GM12891 (cell line): ENCODE measurements at places on chromosomes 3 and 15.

- no peak for DNase-seq
Observed at GRCh38 chr3:186333256-186333655, 28.8 kb downstream of the DGKG start.

- no peak for DNase-seq
Observed at GRCh38 chr3:42397644-42398043, 12.8 kb downstream of the LYZL4 start.

GRCh38 chr15:99163271-99164062 is 58.6 kb downstream of the SYNM start:
- DNase-seq: no peak

DNA sequence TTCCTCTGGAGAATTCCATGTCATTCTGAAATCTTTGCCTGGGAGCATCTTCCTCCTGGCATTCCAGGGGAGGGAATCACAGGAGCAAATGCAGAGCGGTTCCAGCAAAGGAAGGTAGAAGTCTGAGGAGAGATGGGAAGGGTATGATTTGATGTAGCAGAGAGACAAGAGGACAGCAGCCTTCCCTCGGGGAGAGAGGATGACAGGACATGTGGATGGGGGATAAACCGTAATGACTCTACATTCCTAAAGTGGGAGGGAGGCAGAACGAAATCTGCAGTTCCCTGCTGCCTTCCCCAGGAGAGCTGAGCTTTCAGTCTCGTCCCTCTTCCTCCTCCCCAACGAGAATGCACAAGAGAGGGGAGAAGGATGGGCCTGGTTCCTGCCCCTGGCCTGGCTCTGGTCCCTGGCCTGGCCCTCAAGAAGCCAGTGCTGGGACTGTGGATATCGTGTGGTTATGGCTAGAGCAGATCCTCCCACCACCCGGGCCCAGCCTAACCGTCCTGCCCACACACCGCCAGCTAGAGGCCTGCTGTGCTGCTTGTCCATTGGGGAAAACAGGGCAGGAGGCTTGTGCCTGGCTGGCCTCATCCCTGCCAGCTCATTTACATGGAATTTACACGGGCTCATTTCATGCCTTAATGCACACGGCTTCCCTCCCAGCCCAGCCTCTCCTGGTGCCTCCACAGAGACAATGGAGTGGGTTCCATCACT is 26.6 kb downstream of the SEMA7A start:
- DNase-seq: no peak

DNA sequence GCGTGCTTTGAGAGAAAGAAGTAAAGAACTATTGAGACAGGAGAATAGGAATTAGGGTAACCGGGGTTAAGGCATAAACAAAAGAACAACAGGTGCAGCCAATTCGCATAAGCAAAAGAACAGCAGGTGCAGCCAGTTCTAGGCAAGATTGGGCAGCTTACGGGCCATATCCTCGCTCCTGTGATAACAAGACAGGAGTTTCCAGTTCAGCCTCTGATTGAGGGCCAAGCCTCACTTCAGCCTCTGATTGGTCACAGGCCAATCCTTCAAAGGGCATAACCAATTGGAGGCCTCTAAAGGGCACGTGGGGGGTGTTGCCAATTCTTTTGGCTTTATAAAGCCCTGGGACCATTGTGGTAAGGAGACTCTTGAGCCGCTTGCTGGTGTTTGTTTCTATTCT is 143.5 kb downstream of the GADL1 start:
- DNase-seq: no peak

GRCh38 chr3:42668793-42669217 is 15.3 kb downstream of the ZBTB47 start:
- no peak for DNase-seq

DNA sequence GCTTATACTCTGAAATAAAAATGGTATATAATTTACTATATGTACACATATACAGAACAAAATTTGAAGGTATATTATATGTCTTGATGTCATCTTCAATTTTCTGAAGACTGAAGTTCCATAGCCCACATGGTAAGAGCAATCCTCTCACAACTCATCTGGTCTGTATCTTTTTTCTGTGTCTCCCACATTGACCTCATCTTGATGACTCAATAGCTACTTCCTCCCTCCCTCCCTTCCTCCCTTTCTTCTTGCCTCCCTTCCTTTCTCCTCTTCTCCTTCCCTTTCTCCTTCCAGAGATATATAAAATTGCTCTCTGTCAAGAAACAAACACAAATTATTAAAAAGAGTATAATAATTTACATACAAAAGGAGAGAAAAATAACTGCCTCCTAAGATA is 268.5 kb downstream of the SQOR start:
- DNase-seq: no peak

GRCh38 chr3:42800251-42800650 is 4.0 kb downstream of the HIGD1A start:
- no peak for DNase-seq

DNA sequence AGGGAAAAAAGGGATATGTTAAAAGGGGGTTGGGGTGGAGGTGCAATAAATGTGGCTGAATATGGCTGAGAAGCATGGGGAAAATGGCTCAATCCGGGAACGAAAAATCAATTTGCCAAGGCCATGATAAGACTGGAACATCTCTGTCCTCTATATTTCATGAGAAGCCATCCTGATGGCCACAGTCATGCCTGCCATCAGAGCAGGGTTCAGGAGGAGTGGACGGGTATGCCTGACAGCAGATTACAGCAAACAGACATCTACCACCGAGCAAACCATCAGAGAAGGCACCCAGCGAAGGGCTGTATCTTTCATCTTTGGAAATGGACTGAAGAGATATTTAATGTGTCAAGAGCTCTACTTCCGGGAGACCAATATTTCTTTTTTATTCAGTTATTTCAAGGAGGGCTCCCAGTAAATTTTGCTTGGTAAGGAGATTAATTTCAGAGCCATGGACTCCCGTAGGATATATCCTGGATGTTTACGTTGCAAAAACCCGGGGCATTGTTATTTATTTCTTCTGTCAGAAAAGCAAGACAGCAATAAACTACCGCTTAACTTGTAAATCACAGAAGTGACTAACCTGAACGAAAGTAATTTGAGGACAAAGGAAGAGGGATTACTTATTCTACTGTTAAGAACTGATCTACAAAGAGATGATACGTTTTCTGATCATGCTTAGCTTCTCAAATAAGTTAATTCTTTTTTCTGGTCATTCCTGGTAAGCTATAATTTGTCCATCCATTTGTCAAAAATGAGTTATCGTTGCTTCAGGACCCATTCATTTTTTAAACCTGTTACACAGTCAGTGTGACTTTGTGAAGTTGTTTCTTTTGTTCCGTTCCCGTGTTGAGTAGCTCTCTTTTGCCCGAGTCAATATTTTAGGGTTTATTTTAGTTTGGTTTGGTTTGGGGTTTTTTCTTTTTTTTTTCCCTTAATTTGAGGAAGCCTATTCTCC is 80.6 kb upstream of the CHD2 start:
- DNase-seq: no peak

DNA sequence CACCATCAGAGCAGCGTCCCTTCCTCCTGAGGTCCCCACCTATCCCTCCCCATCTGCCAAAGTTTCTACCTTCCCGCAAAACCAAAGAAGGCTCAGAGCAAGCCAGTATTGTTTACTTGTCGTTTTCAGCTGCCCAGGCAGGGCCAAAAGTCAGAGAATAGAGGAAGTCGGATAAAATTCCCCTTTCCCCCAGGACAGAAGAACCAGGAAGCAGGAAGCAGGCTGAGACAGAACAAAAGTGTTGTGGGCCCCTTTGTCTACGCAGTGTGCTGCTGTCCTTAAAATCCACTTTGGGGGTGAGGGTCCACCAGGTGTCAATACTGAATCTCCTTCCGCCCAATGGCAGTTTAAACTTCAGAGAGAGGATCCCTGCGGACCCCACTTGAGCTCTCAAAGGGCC is 18.5 kb upstream of the RPL32 start:
- DNase-seq: no peak

DNA sequence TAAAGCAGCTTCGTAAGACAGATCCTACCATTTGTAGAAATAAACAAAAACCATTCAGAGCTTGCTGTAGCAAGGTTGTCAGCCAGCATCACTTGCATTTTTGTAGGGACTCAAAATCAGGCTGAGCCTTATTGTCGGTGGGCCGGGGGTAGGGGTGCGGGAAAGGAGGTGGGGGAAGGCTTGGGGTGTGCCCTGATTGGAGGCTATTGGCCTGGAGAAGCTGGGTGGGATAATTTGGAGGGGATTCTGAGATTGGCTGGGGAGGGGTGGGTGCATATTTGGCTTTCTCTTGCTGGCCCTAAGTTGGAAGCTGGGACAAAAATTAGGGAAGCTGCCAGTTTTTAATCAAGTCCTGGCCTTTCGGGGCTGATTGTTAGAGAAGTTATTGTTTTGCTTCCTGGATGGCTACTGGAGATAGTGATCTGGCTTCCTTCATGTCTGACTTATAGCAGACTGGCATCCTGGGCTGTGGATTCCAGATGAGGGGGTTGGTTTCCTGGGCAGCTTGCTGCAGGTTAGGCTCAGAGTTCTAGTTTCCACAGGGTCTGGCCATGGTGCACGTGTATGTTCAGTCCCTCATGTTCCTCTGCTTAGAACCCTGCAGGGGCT is 22.8 kb downstream of the STOML1 start:
- DNase-seq: no peak

DNA sequence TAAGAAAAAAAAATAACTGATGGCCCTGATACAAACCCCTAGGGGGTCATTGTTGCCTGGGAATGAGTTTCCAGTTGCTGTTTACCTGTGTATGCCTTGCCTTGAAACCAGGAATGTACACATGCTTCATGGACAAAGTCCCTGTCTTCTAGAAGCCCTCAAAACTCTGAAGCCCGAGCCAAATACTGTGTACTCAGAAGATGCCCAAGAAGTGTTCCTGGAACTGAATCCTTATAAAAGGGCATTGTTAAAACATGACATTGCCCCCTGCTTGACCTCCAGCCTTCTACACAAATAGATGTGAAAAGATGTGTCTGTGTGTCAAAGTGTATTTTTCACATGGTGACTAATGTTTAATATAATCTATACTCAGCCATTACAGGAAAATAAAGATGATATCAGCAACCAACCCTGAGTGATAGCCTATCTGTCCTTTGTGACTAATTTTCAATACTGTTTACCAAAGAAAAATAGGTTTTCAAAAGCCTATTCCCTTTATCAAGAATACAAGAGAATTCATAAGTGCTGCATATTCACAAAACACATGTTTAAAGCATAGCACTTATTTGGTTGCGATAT is 325.9 kb downstream of the MECOM start:
- DNase-seq: no peak

GRCh38 chr3:63967675-63968611 is 55.4 kb downstream of the PSMD6 start:
- no peak for DNase-seq

GRCh38 chr3:3836845-3837244 is 37.6 kb downstream of the LRRN1 start:
- no peak for DNase-seq

GRCh38 chr3:16174976-16175901 is 759 bp downstream of the GALNT15 start:
- no peak for DNase-seq

- DNase-seq: no peak
Observed at GRCh38 chr3:3881050-3881449, 81.8 kb downstream of the LRRN1 start.

DNA sequence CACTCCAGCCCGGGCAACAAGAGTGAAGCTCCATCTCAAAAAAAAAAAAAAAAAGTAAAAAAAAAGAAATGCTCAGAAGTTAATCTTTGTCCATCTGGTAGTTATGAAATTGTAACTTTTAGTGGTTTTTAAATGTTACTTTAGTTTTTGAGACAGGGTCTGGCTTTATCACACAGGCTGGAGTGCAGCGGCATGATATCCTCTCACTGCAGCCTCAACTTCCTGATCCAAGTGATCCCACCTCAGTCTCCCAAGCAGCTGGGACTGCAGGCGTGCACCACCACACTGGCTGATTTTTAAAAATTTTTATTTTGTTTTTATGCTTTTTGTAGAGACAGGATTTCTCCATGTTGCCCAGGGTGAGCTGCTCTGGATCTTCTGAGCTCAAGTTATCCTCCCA is 1.3 kb downstream of the RNU5B-1 start:
- no peak for DNase-seq

- DNase-seq: no peak
Observed at GRCh38 chr15:71973366-71973765, 144.6 kb downstream of the MYO9A start.

GRCh38 chr15:56619887-56620286 is 113.4 kb downstream of the ZNF280D start:
- DNase-seq: no peak

- DNase-seq: no peak
Observed at GRCh38 chr3:193021506-193022010, 103.9 kb upstream of the MB21D2 start.

GRCh38 chr3:145820170-145820569 is 340.8 kb downstream of the PLOD2 start:
- no peak for DNase-seq

DNA sequence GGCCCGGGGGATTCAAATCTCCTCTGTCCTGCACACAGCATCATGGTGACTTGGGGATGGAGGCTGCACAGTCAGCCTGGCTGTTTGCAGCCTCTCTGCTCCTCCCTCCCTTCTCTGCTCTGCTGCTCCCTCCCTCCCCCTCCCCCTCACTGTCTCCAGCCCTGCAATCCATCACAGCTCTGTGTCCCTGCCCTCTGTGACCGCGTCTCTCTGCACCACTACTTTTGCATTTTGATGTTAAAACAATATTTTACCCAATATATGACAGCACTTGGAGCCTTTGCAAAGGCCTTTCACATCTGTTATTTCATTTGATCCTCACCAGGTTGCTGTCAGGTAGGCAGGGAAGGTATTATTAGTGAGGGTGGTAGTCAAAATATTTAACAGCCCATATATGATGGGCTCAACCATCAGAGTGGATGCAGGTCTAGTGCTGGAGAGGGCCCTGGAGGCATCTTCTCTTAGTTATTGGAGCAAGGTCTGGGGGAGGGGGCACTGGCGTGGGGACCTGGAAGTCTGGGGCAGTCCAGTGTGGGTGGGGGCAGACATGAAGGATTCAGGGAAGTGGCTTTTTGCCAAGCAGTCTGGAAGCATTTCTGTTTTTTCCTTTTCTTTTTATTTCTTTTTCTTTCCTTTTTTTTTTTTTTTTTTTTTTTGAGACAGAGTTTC is 16.3 kb upstream of the VPS8 start:
- DNase-seq: no peak

DNA sequence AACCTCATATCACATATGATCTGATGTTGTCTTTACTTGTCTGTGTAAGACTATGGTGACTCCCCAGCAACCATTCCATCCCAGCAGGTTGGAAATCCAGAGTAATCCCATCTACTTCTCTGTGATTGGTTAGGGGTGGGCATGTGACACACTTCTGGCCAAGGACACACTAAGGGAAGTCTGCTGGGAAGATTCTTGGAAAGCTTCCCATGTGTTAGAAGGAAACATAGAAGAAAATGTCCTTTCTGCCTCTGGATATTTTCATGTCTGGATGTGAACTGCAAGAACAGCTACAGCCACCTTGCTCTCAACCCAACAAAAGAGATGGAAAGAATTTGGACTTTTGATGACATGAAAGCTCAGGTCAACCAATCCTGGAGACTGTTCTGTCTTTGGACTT is 2.6 kb upstream of the UBE2Q2 start:
- DNase-seq: no peak

DNA sequence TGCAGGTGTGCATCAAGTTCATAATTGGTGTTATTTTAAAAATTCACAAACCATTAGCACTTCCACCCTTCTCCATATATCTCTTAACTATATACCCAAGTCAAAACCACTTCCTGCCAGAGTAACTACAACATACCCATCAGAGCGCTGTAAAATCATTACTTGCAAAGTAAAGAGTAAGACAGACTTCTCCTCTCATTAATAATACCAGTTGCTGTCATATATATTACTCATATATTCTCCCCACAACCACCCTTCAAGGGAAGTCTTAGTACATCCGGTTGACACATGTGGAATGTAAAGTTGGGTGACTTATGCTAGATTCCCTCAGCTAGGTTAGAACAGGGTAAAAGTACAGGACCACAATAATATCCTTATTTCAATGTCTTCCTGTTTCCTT is 5.6 kb downstream of the TERC start:
- no peak for DNase-seq
